ENCODE measurements at places on chromosomes 11 and 22. TPM values are rescaled to one million over a fixed set of nuclear protein-coding genes. Genes with fewer than 3 reads are reported as not detected.

- DNase-seq = peak; percentile 15
Measured at GRCh38 chr22:47808886-47809620, 1046.6 kb downstream of the TBC1D22A start.

DNA sequence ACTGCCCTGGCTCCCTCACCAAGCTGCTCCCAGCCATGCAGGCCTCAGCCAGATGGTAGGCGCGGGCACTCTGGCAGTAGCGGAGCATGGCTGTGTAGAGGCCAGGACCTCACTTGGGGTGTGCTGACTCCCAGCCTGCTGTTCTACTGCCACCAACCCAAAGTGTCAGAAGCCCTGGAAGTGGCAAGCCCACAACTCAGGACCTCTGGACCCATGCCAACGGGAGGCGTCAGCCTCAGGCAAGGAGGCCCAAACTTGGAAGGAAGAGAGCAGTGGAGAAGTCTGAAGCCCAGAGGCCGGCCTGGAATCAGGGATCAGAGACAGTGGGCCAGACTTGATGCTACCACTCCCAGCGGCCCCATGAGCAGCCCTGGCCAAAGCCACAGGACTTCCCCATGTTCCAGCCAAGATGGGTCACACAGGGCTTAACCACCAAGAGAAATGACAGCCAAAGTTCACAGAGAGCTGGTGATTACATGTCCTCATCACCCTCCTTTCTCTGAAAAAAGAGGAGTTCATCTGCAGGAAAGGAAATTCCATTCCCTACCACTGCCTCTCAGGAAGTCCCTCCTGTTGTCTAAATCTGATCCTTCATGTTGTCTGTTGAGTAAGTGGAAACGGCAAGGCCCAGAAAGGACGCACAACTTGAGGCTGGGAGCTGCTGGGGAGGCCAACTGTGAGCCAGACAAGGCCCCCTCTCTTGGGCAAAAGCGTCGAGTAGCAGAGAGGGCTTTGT is 4.4 kb downstream of the ARRB1 start:
- no peak for DNase-seq

The MS4A2 gene
- not detected for total RNA-seq

The MADD gene
- total RNA-seq = 88.5 TPM

GRCh38 chr11:45217991-45218390 is 68.2 kb downstream of the SYT13 start:
- DNase-seq = no peak

DNA sequence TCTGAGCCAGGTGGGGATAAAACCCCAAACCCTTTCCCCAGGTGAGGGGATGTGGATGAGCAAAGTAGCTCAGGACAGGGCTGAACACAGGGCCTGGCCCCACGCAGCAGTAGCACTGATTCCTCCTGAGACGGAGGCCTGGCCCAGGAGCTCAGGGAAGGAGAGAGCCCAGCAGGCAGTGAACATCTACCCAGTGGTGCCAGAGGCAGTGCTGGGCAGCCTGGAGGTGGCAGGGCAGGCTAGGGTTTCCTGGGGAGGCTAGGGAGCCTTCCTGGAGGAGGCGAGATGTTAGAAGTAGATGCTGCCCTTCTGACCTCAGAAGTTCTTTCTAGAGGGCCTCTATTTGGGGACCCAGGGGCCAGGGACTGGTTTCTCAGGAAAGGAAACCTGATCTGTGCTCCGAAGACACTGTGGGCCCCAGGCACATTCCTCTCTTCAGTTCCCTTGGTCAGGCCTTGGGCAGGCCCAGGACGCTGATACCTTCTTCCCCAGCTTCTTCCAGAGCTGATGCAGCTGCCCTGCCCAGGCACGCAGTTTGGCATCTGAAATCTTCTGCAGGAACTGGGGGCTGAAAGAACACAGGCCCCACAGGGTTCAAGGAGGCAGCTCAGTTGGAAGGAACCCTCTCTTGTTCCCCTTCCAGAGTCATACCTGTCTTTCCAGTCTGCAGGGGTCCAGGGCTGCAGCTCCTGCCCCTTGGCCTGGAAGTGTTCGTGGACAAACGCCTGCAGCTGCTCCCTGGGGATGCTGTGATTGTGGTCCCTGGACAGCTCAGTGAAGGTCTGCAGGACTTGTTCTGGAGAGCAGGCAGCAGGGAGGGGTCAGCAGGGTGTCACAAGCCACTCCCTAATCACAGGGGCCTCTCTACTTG is 16.8 kb downstream of the TREH start:
- no peak for DNase-seq

- no peak for DNase-seq
Measured at GRCh38 chr11:110613197-110613918, 98.9 kb downstream of the ARHGAP20 start.

The NRXN2 gene
- 0.23 TPM for total RNA-seq

GRCh38 chr22:28002863-28003565 is 84.0 kb upstream of the PITPNB start:
- DNase-seq = no peak

The TSSK2 gene
- total RNA-seq = not detected

- DNase-seq = no peak
Measured at GRCh38 chr11:79485694-79486093, 44.9 kb upstream of the TENM4 start.

DNA sequence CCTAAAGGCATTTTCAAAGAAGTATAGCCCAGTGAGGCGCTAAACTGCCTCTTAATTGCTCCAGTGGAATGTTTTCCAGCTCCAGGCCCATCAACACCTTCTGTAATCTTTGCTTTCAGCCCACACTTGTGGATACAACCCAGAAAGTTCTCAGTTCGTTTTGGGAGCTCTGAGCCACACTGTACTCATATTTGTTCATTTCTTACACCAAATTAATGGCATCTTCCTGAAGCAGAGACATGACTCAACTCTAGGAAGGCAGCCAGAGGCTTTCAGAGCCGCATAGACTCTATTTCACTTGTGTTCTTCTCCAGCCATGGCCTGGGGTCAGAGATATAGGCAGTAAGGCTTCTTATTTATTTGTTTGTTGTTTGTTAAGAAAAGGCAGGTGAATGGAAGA is 175.5 kb upstream of the NCAM1 start:
- no peak for DNase-seq

The RAG1 gene
- 0.40 TPM for total RNA-seq

GRCh38 chr11:69122326-69122629 is 33.5 kb upstream of the SMIM38 start:
- no peak for DNase-seq

GRCh38 chr11:76771446-76772099 is 11.6 kb upstream of the TSKU start:
- DNase-seq = no peak

- DNase-seq = no peak
Measured at GRCh38 chr22:17954200-17954859, 70.0 kb downstream of the MICAL3 start.

GRCh38 chr11:68118706-68119448 is 2.3 kb downstream of the CHKA start:
- no peak for DNase-seq

The TMEM121B gene
- total RNA-seq = not detected

DNA sequence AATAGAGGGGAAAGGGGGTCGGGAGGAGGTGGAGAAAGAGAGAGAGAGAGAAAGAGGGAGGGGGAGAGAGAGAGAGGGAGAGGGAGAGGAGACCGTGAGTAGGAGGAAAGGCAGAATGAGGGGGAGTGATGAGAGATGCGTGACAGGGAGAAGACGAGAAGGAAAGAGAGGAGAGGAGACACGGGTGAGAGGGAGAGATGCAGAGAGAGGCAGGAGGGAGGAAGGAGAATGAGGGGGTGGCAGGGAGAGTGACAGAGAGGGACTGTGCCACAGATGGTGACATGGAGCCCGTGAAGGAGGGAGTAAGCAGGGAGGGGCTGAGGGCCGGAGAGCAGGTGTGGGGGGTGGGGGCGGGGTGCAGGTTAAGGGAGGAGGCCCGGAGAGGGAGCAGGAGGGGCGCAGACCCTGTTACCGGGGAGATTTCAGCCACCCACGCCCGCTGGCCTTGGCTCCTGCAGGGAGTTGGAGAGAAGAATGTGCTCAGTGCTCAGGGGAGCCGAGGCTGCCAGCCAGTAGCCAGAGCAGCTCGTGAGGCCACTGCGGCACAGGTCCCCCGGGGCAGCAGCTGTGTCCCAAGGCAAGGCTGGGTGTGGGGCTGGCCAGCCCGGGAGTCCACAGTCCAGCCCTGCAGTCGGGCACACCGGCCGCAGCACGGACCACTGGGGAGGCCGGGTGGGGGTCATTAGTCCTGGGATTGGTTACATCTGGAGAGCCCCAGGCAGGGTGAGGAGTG is at the start of gene SSTR3:
TSS of gene SSTR3 (minus strand) at position 304 of the 733 bp plus-strand sequence. CDS start 4,674 bp downstream, outside the sequence.
- no peak for DNase-seq

GRCh38 chr22:32822179-32822877 is 20.8 kb downstream of the TIMP3 start:
- DNase-seq = no peak
